Stimulated activated CD4-positive, alpha-beta T cell treated with anti-CD3 and anti-CD28 coated beads, Interleukin-1b, Interleukin-23, amount 100 ng/mL, for 1 hour (primary cell): ENCODE measurements at places on chromosomes 5 and 9.
A peak's percentile ranks its signal among the peaks of the same experiment; 100 is the strongest.

DNA sequence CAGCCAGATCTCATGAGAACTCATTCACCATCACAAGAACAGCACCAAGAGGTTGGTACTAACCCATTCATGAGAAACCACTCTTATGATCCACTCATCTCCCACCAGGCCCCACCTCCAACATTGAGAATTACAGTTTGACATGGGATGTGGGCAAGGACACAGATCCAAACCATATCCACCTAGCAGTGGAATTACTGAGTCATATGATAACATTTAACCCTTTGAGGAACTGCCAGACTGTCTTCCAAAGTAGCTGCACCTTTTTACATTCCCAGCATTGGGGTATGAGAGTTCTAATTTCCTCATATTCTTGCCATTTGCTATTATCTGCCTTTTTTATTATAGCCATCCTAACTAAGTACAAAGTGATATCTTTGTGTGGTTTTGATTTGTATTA lies 51.9 kb downstream of the CTNNA1 start:
- DNase-seq, result no peak

GRCh38 chr5:89951876-89952275 lies 457.7 kb downstream of the CETN3 start:
- no peak for DNase-seq

DNA sequence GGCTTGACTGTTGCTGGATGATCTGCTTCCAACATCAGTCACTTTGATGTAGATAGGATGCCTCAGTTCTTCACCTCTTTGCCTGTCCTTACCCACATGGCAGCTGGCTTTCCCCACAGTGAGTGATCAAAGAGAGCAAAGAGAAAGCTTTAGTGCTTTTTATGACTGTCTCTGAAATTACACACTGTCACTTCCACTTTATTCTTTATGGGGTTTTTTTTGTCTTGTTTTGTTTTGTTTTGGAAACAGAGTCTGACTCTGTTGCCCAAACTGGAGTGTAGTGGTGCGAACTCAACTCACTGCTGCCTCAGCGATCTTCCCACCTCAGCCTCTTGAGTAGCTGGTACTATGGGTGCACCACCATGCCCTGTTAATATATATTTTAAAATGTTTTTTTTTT lies 32.4 kb upstream of the C5orf24 start:
- DNase-seq, result no peak

DNA sequence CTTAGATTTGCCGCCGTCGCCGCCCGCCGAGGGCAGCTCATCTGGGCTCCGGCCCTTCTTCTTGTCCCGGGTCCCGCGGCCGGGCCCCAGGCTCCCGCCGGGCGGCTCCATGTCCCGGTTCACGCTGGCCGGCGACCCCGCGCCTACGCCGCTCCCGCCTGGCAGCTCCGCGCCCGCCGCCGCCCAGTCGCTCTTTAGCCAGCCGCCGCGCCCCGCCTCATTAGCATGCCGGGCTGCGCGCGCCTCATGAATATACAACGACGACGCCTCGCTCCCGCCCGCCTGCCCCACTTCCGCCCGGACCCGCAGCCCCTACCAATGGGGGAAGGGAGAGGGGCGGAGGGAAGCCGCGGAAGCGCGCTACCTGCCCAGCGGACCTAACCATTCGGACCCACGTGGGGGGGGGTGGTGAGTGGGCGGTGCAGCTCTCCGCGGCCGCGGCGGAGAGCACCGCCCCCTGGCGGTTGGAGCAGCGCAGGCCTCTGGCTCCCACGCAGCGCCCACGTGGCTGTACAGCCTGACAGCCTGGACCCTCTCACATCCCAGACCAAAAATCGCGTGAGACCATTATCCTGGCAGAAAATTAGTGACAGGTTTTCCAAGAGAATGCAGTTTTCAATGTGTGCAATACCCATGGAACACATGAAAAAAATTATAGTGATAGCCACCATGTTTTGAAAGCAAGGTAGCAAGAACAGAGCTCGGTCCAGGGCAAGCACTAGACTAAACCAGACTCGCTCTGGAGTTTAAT lies at the start of gene DIAPH1:
TSS of gene DIAPH1 (minus strand) at position 197 of the 751 bp plus-strand sequence. CDS start at position 111, 86 bp downstream.
- DNase-seq, result peak; percentile 99

DNA sequence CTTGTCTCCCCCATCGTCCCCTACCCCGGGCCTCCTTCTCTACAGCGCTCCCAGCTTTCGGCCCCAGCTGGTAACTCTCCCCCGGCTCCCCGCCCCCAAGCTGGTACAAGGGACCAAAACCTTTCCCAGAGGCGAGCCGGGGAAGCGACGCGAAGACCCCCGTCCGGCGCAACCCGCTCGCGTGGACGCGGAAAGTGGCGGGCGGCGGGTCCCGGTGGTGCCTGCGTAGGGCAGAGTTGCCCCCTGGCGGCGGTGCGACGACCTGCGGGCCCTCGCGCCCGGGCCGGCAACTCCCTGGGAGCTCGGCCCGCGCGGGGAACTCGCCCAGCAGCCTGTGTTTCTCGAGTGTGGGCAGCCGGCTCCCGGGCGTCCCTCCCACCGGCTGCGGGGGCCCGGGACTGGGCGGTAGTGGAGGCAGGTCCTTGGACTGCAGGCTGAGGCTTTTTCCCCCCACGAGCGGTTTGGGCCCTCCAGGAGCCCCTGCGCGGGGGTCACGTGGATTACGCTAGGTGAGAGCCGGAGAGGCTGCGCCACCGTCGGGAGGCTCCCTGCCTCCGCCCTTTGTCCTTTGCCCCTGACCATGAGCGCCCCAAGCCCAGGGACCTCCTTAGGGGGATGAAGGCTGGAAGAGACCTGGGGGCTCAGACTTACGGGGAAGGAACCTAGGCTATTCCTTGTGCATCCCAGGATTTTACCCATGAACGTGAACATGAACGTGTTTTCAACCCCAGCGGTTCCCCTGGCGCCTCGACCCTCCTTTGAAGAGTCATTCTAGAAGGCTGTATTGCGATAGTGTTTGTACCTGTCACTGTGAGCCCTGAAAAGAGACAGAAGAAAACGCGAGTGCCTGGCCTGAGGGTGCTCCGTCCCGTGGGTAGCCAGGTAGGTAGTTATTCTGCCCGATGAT lies 2.9 kb upstream of the FOXD1 start:
- peak; percentile 29 for DNase-seq

DNA sequence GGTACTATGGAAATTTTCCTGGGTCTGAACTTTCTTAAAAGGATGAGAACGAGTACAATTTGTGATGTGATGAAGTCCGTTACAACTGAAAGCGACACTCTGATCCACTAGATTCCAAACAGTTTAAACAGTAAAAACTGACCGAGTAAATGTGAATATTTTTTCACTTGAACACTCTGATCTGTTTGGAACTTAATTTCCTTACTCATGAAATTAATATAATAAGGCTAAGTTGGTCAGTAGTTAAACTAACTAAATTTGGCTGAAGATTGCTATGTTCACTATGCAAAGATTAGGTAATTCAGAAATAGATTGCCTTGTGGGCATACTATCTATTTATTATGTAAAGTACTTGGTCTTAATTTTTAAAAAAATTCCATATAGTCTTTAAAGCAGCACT lies at the start of gene C9orf57:
TSS of gene C9orf57 (minus strand) at position 101 of the 400 bp plus-strand sequence. CDS start 1,282 bp downstream, outside the sequence.
- DNase-seq, result no peak

- no peak for DNase-seq
Measured at GRCh38 chr5:14729448-14730385, 65.2 kb downstream of the OTULIN start.

DNA sequence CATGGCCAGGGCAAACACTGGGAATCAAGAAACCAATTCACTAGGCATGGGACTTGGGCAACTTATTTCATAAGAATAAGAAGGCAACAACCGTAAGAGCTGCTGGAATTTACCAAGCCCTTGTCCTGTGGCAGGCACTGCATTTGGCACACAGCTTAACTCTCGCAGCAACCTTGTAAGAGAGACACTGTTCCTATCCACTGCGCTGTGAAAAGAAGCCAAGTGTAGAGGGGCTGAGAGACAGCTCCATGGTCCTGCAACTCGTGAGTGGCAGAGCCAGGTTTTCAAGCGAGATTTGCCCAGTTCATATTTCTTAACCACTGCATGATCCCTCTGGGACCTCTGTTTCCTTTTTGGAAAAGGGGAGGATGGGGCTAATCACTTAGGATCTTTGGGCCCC lies 129.3 kb upstream of the STC2 start:
- no peak for DNase-seq

DNA sequence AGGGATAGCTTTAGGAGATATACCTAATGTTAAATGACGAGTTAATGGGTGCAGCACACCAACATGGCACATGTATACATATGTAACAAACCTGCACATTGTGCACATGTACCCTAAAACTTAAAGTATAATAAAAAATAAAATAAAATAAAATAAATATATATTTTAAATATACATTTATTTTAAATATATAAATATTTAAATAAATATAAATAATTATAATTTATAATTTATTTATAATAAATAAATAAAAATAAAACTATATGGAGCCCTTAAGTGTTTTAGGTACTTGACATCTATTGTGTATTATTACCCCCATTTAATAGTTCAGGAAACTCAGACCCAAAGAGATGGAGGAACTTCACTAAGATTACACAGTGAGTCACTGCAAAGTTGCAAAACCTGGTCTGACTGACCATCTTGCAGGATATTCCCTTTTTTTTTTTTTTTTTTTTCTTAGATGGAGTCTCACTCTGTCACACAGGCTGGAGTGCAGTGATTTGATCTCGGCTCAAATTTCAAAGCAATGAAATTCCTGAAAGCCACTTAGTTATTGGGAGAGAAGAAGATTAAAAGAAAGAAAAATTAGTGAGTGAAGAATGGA lies 5.8 kb upstream of the C5orf52 start:
- no peak for DNase-seq

GRCh38 chr5:65127161-65127901 lies 354.4 kb downstream of the ADAMTS6 start:
- DNase-seq, result no peak

- no peak for DNase-seq
Measured at GRCh38 chr9:120926397-120926928, at the start of gene TRAF1. TSS of gene TRAF1 (minus strand) at chr9:120926796. CDS start at chr9:120926075, 721 bp downstream.

DNA sequence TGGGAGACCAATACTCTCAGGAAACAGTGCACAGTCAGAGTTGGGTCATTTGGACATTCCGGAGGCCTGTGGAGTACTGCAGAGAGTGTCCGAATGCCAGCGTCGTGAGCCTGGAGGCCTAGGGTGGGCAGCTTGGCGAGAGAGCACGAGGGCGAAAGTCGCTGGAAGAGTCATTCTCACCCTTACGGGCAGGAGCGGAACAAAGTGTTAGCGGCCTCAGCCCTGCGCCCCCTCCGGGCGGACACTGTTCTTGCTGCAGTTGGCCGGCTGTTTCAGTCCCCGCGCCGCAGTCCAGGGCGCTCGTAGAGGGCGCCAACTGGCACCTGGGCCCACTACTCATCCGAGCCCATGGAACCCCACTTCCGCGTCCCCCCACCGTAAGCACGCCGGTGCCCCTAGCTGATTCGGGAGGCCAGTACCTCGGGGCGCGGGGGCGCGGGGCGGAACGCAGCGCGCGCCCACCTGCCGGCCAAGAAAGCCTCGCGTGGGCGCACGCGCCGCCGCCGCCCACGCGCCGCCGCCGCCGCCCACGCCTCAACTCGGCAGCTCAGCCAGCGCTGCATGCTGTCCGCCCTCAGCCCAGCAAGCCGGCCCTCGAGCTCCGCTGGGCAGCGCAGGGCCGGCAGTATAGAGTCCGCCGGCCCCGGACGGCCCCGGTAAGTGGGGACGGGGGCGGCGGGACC lies 99.7 kb upstream of the CCL21 start:
- no peak for DNase-seq

DNA sequence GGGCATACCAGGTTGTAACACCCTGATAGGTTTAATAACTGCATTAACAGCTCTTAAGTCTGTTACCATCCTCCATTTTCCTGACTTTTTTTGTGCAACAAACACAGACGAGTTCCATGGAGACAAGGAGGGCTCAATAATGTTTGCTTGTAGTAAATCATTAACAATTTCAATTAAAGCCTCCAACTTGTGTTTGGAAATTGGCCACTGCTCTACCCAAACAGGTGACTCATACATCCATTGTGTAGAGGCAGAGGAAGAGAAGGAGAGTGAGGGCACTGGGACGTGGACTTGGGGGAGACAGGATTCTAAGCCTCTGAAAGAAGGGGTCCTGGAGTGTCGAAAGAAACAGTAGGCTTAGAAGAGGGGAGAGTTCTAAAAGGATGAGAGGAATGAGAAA lies 213.6 kb upstream of the KCNN2 start:
- DNase-seq, result no peak

DNA sequence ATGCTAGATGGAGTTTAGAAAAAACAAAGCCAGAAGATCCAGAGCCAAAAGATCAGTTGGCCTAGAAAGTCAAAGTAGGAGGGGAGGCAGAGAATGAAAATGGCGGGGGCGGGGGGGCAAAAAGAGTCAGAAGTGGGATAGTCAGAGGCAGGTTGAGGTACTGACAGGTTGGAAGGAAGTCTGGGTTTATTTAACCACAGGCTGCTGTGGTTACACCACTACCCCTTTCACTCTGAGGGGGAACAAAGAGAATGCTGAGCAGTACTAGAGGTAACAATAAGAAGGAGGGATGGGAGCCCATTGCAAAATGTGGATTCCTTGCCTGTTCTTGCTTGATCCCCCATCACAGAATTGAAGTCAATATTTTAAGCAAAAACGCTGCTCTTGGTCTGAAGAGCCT lies 111.8 kb downstream of the CAVIN4 start:
- DNase-seq, result no peak

DNA sequence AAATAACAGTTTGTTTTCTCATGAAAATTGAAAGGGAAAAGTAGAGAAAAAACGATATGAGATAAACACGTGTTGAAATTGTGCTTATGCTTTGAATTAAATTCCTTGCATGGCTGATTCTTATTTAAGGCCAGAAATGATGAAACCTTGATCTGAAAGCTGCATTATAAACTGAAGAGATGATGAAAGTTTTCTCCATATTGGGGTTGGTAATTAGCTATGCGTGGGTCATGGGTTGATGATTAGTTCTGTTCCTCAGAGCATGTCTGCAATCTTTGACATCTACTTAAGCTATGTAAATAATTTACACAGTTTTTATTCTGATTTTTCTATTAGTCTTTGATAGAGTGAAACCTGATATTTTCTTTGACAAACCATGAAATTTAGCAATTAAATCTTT lies 264.1 kb downstream of the CD180 start:
- no peak for DNase-seq

DNA sequence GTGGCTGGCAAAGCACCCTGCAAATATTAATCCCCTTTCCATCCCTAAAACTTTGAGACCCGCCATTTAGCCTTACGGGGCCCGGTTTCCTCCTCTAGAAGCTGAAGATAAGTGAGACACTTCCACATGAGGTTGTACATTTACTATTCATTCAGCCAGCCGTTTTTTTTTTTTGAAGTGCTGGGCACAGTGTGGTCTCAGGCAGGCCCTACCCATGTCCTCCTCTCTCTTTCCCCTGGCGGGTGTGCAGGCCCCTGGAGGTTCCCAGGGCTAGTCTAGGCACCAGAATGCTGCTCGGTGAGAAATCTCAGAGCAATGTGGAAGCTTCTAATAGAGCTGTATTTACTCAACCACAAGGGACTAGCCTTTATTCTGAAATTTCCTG lies 107.4 kb upstream of the LARP1 start:
- no peak for DNase-seq
